ENCODE measurements at places on chromosomes 4 and X.

- DNase-seq = no peak
These were observed 65.3 kb upstream of the DCLK2 start for GRCh38 chr4:150012851-150013360.

DNA sequence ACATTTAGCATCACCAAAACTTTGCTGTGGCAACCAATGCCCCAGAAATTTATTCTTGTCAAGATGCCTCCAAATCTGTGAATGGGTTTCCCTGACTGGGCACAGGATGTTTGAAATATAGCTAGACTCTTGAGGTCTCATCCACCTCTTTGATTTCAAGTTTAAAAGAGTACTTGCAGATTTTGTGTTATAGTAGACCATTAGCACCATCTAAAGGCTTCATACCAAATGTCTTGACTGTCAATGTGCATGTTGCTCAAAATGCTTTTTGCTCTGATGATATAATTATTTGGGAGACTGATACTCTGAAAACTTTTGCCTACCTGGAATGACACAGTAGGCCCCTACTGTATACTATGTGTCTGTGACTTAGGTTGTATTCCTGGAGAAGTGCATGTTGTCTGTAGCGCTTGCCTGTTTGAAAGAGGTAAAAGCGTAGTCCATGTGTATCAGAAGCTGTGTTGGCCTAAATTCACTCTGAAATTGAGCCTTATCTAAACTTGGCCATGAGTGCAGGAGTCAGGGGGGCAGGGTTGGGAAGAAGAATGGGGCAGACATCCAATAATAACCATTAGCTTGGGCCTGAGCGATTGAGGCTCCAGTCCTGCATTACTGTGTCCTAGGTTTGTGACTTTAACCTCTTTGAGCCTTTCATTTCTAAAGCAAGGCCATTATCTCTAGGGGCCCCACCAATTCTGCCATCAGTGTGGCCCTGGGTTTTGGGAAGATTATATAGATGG is 33.8 kb downstream of the NDP start:
- DNase-seq = no peak

GRCh38 chr4:84527391-84527790 is 28.3 kb upstream of the NKX6-1 start:
- DNase-seq = no peak

- no peak for DNase-seq
These were observed 161.9 kb downstream of the ENOX2 start for GRCh38 chrX:130741151-130741550.

- DNase-seq = peak; percentile 16
These were observed 327.3 kb downstream of the MAPK10 start for GRCh38 chr4:86032476-86033022.

- no peak for DNase-seq
These were observed 36.1 kb upstream of the WDR19 start for GRCh38 chr4:39146211-39146610.

DNA sequence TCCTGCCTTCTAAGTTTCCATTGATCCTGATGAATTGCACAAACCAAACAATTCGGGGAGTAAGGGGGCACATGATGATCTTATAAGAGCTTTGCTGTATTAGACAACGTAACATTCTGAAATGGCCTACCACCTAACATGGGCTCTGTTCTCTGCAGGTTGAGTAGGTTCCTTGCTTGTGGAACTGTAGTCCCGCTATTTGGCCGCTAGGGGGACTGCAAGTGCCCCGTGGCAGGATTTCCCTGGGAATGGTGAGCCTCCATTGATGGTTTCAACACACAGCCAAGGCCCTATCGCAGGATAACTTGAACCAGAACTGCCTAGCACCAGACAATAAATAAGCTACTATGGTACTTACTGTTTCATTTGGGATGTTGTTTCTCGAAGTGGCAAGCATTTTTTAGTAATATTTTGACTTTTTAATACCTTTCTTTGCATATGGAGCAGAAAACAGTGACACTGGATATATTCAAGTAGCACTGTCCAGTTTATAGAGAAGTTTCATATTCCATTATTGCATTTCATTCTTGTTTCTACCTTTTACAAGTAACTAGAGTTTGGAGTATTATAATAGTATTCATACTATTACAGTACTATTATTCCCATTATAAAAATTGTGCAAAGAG is 11.9 kb downstream of the AR start:
- DNase-seq = peak; percentile 17

GRCh38 chrX:31981546-31982062 is 909.8 kb upstream of the FTHL17 start:
- DNase-seq = peak; percentile 2

DNA sequence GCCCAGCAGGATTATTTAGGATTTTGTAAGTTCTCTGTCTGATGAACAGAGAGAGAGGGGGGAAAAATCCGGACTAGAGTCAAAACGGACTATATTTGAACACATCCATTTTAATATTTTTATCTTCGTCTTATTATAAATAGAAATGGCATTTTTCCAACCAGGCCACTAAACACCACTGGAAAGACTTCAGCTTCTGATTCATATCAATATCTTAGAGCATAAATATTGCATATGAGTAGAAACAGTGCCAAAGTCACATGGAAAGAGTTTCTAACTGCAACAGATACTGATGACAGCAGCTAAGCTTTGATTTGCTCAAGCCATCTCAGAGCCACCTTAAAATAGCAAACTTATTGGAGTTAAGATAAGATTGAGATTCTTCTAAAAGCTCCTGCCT is 456 bp downstream of the PPARGC1A start:
- DNase-seq = no peak

DNA sequence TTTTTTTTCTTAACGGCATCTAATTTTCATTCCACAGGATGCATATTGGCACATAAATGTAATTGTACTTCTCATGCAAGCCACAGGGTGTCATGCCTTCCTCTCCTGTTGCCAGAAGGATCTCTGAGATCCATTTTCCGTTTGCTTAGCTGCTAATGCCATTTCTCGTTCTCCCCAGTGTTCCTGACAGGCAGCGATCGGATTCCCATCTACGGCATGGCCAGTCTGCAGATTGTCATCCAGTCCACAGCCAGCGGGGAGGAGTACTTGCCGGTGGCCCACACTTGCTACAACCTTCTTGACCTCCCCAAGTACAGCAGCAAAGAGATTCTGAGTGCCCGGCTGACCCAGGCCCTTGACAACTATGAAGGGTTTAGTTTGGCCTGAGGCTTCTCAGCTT is 8.9 kb upstream of the NAP1L5 start:
- DNase-seq = no peak

GRCh38 chr4:48683784-48684666 is 96.1 kb downstream of the FRYL start:
- DNase-seq = peak; percentile 80

DNA sequence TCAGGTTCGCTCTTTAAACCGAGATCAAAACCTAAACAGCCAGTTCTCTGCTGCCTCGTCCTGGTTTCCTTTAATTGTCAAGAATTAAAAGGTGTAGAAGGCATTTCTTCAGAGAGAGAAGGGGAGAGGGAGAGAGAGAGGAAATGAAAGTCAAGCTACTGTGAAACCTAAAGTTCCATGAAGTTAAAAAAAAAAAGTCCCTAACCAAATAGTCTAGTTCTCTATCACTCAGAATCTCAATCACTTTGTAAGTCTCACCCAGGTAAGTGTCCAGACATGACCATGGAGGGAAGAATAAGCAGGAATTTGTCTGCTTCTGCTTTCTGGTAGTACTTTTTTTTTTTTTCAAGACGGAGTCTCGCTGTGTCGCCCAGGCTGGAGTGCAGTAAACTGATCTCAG is 18.8 kb upstream of the SMIM14 start:
- DNase-seq = peak; percentile 70

DNA sequence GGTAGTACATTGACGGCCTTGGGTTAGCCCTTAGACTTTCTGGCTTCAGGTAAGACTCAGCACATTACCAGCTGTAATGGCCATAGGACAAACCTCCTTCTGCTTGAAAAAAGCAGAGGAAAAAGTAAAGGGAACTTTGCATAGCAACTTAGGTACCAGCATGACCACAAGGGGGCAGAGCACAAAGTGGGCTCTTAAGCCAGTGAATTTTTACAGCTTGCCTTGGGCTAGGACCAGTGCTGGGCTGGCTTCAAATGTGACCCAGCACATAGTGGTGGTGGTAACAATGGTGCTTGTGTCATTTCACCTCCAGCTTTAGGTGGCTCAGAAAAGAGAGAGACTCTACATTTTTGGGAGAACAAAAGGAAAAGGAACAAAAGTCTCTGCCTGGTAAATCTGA is 66.1 kb downstream of the KLHL4 start:
- no peak for DNase-seq

GRCh38 chrX:111041018-111041462 is 55.0 kb upstream of the PAK3 start:
- peak; percentile 88 for DNase-seq

DNA sequence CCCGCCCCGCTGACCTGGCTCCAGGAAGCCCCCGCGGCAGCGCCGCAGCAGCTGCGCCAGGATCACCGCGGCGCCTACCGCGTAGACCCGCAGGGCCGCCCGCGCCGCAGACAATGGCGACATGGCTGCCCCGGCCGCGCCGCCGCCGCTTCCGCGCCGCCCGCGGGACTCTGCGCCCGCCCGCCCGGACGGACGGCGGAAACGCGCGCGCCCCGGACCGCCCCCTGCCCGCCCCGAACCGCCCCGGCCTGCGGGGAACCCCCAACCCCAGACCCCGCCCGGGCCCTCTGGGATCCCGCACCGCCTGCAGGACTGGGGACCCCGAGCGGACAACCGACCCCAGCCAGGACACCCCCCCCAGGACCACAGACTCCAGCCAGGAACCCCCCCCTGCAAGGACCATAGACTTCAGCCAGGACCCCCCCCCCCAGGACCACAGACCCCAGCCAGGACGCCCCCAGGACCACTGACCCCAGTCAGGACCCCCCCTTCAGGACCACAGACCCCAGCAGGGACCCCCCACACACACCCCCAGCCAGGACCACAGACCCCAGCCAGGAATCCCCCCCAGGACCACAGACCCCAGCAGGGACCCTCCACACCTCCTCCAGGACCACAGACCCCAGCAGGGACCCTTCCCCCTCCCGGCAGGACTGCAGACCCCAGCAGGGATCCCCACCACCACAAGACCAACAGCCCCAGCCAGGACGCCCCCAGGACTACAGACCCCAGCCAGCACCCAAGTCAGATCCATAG is at the start of the genes DHRSX and ZBED1:
TSS of gene DHRSX (minus strand) at position 174 of the 756 bp plus-strand sequence. CDS start at position 123, 51 bp downstream.
TSS of gene ZBED1 (minus strand) at position 174 of the 756 bp plus-strand sequence. CDS start 10,257 bp downstream, outside the sequence.
- DNase-seq = no peak

DNA sequence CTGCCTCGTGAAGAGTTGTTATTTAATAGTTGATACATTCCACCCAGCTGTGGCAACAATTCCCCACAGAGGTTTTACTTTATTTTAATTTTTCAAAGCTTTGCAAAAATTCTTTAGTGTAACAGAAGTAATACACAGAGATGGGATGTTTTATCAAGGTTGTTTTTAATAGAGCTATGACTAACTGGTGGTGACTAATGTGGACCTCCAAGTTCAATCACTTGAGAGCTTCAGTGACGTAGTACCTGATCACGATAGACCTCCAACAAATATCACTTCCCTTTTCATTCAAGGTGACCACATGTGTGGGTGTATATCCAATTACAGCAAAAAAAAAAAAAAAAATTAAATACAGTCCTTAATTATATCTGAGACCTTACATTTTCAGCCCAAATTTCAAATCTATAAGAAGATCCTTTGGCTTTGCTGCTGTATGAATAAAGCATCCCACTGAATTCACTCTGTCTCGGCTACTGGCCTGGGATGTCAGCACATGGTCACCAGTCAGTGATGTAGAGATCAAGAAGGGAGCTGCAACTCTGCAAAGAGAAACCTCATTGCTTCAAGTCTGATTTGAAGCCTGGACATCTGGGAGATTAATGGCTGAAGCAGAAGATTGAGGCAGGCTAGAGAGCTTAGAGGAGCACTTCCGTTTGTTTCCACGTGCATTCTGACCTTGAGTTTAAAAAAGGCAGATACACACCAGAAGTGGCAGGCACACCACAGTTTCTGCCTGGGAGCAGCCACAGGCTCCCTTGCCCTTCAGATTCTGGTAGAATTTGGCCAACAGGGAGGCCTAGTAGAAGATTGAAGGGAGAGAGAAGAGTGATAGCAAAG is 345.9 kb upstream of the NOCT start:
- no peak for DNase-seq

DNA sequence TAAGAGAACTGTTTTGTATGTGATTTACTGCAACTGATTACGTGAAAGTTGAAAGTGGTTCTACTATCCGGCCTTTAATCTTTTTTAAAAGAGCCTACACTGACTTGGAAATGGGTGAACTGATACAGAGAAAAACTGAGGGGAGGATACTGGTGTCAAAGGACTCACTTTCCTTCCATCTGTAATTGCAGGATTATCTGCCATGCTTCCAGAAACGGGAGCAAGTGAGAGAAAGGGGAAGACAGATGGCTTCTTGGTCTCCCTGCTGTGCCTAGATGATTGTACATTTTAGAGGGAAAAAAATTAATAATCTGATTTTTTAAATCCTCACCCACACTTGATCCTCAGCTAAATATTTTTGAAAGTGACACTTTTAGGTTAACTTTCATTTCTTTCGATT is 88.3 kb upstream of the GRID2 start:
- no peak for DNase-seq

DNA sequence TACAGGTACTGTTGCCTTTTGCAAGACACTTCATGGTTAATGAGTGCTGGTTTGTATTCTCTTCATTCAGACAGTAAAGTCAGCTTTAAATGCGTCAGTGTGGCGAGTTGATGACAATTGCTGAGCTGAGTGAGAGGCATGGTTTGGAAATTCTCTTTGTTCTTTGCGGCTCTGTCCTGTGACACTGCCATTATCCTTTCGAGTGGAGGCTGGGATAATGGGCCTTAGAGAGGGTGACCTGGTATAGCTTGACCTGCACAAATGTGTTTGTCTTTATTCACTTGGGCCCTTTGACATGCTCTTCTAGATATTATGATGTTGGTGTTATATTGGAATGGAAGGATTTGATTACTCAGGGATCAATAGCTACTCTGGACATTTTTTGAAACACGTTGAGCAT is 208.5 kb upstream of the FAT1 start:
- no peak for DNase-seq

All from MV-4-11 (cell line).